ENCODE measurements at places on chromosomes 1 and 21. TPM values are rescaled to one million over a fixed set of nuclear protein-coding genes. Genes with fewer than 3 reads are reported as not detected.

- DNase-seq, result no peak
Measured at GRCh38 chr1:29827801-29828525, 591.6 kb downstream of the PTPRU start.

- no peak for DNase-seq
Measured at GRCh38 chr1:231359113-231359512, 21.0 kb downstream of the SPRTN start.

DNA sequence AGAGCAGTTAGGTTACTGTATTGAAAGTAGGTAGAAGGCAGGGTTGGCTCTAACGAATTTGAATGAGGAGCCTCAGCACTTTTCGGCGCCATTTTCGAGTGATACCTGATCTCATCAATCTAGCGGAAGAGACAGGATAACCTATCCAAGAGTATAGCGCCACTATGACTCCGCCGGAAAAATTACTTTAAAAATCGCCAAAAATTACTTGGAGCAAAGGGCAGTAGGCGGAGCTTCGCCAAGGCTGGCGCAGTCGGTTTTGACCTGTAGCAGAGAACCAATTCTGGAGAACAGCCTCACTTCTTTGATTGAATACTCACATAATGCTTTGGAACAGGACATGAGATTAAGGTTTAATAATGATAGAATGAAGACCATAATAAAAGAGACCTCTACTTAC, 25.6 kb downstream of the EFCAB7 start:
- no peak for DNase-seq

DNA sequence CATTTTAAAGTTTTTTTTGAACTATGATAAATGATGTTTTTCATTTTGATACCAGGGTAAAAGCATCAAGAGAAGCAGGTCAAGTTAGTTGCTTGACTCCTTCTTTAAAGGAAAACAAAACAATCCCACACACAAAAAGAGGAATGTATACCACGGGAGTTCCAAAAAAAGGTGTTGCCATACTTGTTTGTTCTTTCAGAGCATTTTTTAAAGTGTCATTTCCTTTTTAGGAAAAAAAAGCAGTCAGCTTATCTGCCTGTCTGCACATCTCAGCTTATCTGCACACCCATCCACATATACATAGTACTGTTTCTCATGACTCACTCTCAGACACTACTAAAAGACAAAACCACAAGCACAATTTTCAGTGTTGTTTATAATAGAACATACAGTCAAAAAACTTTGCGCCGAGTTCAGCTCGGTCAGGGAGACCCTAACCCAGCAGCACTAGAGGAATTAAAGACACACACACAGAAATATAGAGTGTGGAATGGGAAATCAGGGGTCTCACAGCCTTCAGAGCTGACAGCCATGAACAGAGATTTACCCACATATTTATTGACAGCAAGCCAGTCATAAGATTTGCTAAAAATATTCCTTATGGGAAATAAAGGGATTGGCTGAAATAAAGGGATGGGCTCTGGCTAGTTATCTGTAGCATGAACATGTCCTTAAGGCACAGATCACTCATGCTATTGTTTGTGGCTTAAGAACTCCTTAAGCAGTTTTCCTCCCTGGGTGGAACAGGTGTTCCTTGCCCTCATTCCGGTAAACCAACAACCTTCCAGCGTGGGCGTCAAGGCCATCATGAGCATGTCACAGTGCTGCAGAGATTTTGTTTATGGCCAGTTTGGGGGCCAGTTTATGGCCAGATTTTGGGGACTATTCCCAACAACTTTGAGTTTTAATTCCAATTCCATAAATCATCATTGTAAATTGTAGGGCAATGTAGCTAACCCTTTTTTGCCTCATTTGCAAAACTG, 11.4 kb upstream of the MNDA start:
- no peak for DNase-seq

GRCh38 chr1:92851729-92852128, 19.9 kb downstream of the RPL5 start:
- no peak for DNase-seq

DNA sequence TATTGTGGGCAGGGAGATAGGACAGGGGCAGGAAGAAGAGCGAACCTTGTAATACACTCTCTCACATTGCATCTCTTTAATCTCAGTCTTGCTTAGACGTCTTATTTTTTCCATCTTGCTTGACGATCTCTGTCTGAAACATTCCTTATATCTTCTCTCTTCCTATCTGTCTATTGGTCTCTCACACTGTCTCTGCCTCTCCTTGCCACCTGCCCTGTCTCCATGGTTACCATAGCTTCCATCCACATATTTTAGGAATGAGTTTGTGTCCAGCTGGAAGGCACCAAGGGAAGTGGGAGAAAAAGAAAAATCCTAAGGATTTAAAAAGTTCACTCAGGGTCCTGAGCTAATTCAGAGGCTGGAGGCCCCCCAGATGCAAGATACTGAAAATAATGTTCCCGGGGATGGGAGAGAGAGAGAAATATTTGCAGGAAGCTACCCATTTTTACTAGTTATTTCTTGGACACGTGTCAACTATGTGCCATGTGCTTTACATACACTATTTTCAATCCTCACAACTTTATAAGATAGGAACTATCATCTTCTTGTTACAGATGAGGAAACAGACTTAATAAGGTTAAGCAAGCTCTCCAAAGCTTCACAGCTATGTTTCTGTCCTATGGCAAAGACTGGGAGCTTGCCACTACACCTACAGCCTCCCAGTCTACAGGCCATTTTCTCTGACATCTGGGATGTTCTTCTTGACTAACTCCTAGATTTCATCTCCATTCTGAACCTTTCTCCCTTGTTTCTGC, 933 bp downstream of the ANKRD34A start:
- DNase-seq, result no peak

DNA sequence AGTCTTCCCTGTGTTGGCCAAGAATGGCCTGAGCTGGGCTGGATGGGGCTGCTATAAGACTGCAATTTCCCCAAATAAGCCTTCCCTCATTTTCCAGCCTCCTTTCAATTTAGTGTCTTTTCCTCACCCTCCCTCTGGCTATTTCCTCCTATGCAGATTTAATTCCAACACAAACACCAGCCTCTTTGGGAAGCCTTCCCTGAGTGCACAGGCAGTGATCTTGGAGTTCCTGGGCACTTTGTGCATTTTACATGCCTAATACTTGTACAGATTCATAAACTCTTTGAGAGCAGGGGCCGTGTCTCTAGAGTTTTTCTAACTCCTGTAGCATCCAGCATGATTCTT, 91.1 kb upstream of the TLR5 start:
- DNase-seq, result no peak

DNA sequence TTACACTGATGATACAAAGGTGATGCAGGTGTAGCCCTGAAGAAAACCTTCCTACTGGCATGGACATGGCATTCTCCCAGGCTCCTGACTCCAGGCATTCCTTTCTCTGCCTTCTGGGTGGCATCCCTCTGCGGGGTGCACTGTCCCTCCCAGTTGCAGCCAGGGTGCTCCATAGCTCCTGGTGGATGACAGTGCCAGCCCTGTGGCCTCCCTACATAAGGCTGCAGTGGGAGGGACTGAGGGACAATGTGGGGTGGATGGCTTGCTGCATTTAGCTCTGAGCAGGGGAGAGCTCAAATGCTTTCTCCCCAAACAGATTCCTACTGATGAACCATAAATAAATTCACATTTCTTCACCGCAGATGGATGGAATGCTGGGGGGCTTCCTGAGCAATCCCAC, 97.0 kb upstream of the GJB5 start:
- no peak for DNase-seq

GRCh38 chr1:92026806-92027205, 3.0 kb upstream of the EPHX4 start:
- DNase-seq, result no peak

DNA sequence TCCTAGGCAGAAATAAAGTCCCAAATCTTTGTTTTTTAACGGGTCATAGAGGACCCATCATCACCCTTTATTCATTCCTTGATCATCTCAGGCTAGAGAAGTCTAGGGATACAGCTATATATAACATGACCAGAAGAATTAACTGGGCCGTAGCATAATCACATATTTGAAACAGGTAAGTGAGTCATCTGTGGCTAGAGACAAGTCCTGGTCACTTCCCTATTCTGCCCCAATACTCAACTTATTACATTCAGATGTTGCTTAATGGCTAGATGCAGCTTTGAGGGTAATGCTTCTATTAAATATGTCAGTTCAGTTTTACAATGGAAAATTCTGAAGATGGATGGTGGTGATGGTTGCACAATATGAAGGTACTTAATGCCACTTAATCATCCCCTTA, 47.0 kb downstream of the EXO1 start:
- DNase-seq, result no peak

DNA sequence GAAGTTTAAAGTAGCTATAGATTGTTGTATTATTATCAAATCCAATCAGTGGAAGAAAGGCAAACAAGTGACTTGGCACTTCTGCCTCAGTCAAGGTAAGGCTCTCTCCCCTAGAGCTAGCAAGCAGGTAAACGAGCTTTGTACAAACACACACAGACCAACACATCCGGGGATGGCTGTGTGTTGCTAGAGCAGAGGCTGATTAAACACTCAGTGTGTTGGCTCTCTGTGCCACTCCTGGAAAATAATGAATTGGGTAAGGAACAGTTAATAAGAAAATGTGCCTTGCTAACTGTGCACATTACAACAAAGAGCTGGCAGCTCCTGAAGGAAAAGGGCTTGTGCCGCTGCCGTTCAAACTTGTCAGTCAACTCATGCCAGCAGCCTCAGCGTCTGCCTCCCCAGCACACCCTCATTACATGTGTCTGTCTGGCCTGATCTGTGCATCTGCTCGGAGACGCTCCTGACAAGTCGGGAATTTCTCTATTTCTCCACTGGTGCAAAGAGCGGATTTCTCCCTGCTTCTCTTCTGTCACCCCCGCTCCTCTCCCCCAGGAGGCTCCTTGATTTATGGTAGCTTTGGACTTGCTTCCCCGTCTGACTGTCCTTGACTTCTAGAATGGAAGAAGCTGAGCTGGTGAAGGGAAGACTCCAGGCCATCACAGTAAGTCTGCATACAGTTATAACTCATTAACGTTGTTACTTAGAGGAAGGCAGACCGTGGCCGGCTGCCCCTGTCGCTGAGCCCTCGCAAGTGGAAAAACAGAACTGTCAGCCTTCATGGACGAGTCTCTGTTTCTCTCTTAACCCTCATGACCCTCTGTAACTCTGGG, at the start of gene PALMD:
PALMD (plus strand) TSS at position 415 of the 833 bp plus-strand sequence; CDS start at position 620, 205 bp downstream.
- DNase-seq, result no peak

GRCh38 chr1:57910782-57911181, 486.9 kb upstream of the DAB1 start:
- no peak for DNase-seq

GRCh38 chr1:119703666-119704450, 7.9 kb upstream of the PHGDH start:
- DNase-seq, result no peak

- no peak for DNase-seq
Measured at GRCh38 chr1:94709891-94710581, 110.1 kb upstream of the SLC44A3 start.

- DNase-seq, result no peak
Measured at GRCh38 chr1:223721658-223722607, 9.6 kb downstream of the CAPN2 start.

DNA sequence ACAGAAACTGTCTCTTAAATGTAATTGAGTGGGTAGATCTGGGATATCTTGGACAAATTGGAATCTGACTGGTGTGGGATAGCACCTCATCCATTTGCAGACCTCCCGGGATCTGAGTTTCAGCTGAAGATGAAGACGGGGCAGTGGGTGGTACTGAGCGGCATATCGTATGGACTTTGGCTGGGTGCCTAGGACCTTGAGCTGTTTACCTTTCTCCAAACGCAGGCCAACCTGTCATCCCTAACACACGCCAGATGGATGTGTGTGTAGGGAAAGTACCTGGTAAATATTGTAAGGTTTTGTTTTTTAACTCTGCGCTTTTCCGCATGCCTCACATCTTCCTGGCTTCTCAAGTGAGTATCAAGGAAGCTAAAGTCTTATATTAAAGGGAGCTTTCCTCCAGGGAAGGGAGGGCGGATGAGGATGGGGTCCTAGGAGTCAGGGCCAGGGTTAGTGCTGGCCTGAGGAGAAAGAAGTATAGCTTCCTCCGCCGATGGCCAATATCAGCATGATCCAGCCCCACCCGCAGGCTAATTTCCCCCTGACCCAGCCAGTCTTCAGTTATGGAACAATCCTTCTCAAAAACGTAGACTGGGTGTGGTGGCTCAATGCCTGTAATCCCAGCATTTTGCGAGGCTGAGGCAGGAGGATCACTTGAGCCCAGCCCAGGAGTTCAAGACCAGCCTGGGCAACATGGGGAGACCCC, 26.2 kb downstream of the ATP8B2 start:
- DNase-seq, result no peak

- no peak for DNase-seq
Measured at GRCh38 chr1:19425646-19426239, 59.6 kb downstream of the CAPZB start.

DNA sequence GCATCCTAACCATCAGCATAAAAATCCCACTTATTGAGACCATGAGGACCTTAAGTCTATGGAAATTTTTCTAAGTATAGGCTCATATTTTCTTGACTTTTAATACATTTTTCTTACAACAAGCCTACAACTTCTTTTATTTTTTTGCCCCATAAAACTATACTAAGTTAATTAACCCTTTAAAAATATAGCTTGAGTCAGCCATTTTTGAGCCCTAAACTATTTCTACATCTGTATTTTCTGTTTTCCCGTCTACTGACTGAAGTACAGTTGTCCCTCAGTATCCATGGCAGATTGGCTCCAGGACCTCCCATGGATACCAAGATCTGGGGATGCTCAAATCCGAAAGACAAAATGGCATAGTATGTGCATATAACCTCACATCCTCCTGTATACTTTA, 55.0 kb downstream of the CHD1L start:
- no peak for DNase-seq

- no peak for DNase-seq
Measured at GRCh38 chr1:200740571-200741208, 2.0 kb downstream of the CAMSAP2 start.

GRCh38 chr1:32917521-32917920, 16.3 kb upstream of the TMEM54 start:
- no peak for DNase-seq

DNA sequence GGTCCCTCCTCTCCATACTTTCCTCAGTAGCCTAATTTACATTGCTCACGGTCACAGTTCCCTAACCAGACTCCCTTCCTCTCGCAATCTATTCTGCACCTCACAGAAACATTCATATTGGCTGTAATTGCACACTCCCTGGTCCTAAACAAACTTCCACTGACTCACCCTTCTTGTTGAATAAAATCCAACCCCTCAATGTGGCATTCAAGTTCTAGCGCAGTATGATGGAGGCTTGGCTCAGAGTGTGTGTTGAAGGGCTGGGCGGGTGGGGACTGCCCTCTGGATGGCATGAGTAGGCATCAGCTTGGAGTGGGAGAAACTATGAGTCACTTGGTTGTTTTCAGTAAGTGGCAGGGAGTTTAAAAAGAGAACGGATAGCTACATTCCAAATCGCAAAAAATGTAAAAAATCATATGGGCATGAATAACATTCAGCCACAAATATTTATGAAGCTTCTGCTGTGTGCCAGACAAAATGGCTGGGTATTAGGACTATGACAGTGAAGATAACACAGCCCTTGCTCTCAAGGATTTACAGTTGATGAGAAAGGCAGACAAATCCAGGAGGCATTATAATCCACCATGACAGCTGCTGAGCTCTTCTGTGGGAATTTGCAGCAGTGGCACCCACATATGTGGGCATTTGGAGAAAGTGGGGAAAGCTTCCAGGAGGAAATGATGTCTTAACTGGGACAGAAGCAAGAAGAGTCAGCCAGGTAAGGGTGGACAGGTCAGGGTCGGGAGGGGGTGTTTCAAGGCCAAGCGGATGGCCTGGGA, 42.2 kb upstream of the LYST start:
- no peak for DNase-seq

Gene MYBPH
- not detected for total RNA-seq

Gene RGL1
- 0.92 TPM for total RNA-seq

Gene PRRX1
- total RNA-seq, result 0.69 TPM

Gene OR2L13
- total RNA-seq, result not detected

Gene PLEKHG5
- total RNA-seq, result 6.8 TPM

Gene OPRD1
- 5.4 TPM for total RNA-seq

Gene C1orf94
- total RNA-seq, result not detected

Data from Panc1 (cell line).